ENCODE measurements at places on chromosomes 3 and 15.

- H3K36me3 ChIP-seq, result no peaks in the 10 kb centered on the region
- no peaks in the 10 kb centered on the region for H3K27me3 ChIP-seq
- H3K27ac ChIP-seq, result no peak overlapping the region
- no peak for DNase-seq
- H3K4me3 ChIP-seq, result no peak overlapping the region
Measured at GRCh38 chr3:167787440-167787839, 51.9 kb downstream of the SERPINI1 start.

GRCh38 chr15:82788496-82788895 lies 17.4 kb downstream of the FSD2 start:
- no peaks in the 10 kb centered on the region for H3K4me1 ChIP-seq
- no peaks in the 10 kb centered on the region for H3K27me3 ChIP-seq
- no peak overlapping the region for H3K4me3 ChIP-seq
- no peak for DNase-seq

DNA sequence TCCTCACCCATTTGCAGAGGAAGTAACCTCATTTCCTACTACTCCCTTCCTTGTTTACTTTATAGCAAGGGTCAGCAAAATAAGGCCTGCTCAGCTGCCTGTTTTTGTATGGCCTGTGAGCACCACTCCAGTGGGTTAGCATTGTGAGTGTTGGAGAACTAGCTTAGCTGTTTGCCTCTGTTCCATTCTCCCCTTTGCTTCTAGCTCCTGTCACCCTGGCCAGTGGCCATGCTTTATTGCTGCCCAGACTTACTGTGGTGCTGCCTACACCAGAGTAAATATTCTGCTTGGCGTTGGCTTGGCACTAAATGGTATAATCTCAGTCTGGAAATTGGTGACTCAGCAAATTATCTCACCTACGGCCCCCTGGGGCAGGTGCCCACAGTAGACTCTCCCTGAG lies 8.8 kb downstream of the PDCD6IP start:
- H3K27me3 ChIP-seq, result no peaks in the 10 kb centered on the region
- H3K4me3 ChIP-seq, result no peak overlapping the region
- H3K27ac ChIP-seq, result peak overlapping the region; percentile 2
- no peak for DNase-seq
- H3K4me1 ChIP-seq, result no peaks in the 10 kb centered on the region

DNA sequence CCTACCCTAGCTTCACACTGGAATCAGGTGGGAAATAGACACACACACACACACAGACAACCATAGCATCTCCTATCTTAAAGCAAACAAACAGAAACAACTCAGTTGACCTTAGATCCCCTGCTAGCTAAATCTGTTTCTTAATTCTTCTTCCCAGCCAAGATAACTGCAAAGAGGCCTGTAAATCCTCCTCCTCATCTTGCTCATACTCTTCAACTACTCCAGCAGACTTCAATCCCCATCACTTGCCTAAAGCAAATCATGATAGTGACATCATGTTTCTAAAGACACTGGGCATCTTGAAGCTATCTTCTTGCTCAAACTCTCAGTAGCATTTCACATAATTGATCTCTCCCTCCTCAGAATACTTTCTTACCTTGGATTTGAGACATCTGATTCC lies 303.0 kb downstream of the RBMS3 start:
- no peak overlapping the region for H3K4me3 ChIP-seq
- no peaks in the 10 kb centered on the region for H3K36me3 ChIP-seq
- no peak overlapping the region for H3K27ac ChIP-seq
- no peak for DNase-seq
- H3K27me3 ChIP-seq, result no peaks in the 10 kb centered on the region

DNA sequence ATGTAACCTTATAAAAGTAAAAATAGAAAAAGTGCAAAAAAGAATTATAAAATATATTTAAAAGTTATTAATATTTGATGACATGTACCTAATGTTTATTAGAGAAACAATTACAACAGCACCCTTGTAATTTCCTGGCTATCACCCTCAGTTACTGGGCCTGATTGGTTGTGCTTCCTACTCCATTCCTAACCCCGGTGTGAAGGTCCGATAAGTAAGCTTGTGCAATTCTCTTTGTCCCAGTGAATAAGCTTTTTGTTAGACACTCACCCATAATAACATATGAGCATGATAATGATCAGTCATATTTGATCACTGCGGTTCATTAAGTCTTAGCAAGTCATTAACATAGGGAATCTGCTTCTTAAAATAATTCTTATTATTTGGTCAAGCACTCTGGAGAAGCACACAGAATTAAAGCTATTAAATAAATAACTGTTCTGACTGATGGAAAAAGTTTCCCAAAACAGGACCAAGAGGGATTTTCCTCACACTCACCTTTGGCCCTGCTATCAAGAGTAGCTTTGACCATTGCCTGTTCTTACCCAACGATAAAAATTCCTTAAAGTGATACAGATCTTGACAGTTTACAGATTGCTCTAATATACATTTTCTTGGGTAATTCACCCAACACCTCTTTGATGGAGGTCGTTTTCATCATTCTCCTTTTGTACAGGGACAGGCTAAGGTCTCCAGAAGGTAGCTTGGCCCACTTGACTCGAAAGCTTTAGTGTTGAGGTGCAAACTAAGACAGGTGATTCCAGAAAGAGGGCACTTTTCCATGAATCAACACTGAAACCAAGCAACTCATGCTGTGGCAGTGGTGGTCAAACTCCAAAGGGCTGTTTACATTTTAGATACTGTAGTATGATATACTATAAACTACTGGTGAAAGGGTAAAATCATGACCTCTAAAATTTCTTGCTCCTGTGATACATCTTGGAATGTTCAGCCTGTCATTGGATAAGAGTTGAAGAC lies 543.0 kb upstream of the KCNMB2 start:
- no peaks in the 10 kb centered on the region for H3K27me3 ChIP-seq
- no peak overlapping the region for H3K27ac ChIP-seq
- no peak overlapping the region for H3K4me3 ChIP-seq
- no peaks in the 10 kb centered on the region for H3K4me1 ChIP-seq

Measured in breast epithelium (tissue), 4 donors.